ENCODE measurements at places on chromosomes 6 and 20. TPM values are rescaled to one million over a fixed set of nuclear protein-coding genes. Genes with fewer than 3 reads are reported as not detected.

DNA sequence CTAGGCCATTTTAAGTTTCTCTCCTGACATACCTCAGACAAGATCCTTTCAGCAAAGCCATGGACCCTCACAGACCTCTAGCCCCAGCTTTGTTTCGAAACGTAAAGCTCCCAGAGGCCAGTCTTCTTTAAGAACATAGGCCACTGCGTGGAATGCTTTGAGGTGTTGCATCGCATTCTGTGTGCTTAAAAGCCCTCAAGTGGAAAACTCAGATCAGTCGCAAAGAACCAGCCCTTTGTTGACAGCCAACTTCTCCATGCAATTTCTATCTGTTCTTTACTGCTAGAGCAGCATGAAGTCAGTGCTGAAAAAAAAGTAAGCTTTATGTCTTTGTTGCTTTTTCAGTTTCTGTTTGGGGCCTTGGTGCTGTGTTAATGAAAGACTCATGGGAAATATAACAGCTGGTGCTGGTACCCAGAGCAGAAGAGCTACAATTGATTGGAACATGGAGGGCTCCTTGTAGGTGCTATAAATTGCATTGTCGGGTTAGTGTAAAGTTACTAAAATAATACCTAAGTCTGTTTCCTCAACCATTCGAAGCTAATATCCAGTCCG lies 142.6 kb downstream of the MAP3K7 start:
- peaks cover 27% of the 10 kb centered on the region for H3K4me1 ChIP-seq
- H3K27me3 ChIP-seq, result no peaks in the 10 kb centered on the region
- DNase-seq, result no peak
- no peak overlapping the region for H3K27ac ChIP-seq
- no peak overlapping the region for H3K4me3 ChIP-seq
- peaks cover 11% of the 10 kb centered on the region for H3K36me3 ChIP-seq

DNA sequence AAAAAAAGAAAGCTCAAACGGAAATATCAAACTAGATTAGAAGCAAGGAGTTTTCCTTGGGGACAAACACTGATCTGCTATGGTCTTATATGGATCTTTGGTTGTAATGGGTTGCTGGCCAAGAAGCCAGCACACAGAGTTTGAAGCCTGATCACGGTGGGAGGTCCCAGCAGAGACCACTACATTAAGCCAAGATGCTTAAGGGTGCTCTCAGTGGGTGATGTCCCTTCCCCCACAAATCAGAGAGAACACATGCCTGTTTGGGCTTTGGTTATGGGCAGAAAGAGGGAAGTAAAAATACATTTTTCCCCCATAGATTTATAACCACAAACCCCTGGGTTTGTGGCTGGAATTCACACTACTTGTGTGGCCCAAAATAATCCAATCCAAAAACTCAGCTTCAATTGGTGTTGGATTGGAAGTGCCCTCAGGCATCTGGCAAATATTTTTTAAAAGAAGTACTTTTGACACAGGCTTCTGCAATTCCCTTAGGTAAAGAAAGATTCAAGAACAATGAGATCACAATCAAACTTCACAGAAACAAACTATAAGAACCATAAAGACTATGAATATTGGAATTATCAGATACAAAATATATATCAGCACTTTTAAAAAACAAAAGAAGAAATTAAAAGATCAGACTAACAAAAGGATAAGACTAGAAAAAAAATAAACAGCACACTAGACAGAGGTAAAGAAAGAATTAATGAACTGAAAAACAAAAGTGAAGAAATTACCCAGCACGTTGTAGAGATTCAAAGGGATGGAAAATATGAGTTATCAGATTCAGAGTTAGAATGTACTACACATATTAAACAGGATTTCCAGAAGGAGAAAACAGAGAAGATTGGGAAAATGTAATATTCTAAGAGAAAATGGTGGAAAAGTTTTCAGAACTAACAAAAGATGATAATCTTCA lies 44.7 kb downstream of the ESF1 start:
- H3K4me3 ChIP-seq, result no peak overlapping the region
- H3K27me3 ChIP-seq, result no peaks in the 10 kb centered on the region
- H3K36me3 ChIP-seq, result peaks cover 59% of the 10 kb centered on the region
- H3K27ac ChIP-seq, result no peak overlapping the region
- no peak for DNase-seq

MEP1A gene
- not detected for total RNA-seq

GRCh38 chr20:33789109-33789857 lies 21.9 kb upstream of the CHMP4B start:
- H3K27me3 ChIP-seq, result no peaks in the 10 kb centered on the region
- H3K27ac ChIP-seq, result no peak overlapping the region
- no peak overlapping the region for H3K4me3 ChIP-seq
- peaks cover 42% of the 10 kb centered on the region for H3K4me1 ChIP-seq
- peaks cover 1% of the 10 kb centered on the region for H3K36me3 ChIP-seq

DNA sequence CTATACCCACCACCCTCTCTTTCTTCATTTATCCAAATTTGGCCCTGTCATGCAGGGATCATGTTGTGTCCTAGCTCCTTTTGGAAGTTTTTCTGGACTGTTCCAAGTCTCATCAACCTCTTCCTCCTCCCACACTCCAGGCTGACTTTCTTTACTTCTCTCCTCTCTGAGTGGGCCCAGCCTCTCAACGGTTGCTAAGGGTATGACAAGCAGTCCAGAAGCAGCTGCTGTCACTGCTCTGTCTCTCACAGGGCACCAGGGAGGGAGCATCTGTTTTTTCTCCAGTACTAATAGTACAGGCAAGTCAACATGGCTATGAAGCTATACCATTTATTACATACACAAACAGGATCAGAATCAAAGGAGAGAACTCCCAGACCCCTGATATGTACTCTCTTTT lies 8.2 kb downstream of the NT5DC1 start:
- no peak for DNase-seq
- peaks cover 17% of the 10 kb centered on the region for H3K4me1 ChIP-seq
- H3K4me3 ChIP-seq, result no peak overlapping the region
- H3K36me3 ChIP-seq, result peaks cover 18% of the 10 kb centered on the region
- H3K27ac ChIP-seq, result no peak overlapping the region
- no peaks in the 10 kb centered on the region for H3K27me3 ChIP-seq

GRCh38 chr6:21856456-21856825 lies 262.9 kb downstream of the SOX4 start:
- H3K27ac ChIP-seq, result no peak overlapping the region
- no peak overlapping the region for H3K4me3 ChIP-seq
- H3K36me3 ChIP-seq, result no peaks in the 10 kb centered on the region
- no peaks in the 10 kb centered on the region for H3K4me1 ChIP-seq

GRCh38 chr6:66481216-66481615 lies 774.2 kb upstream of the EYS start:
- no peak for DNase-seq
- H3K4me3 ChIP-seq, result no peak overlapping the region
- no peak overlapping the region for H3K27ac ChIP-seq
- H3K4me1 ChIP-seq, result no peaks in the 10 kb centered on the region

- H3K36me3 ChIP-seq, result no peaks in the 10 kb centered on the region
- no peak overlapping the region for H3K4me3 ChIP-seq
- no peak overlapping the region for H3K27ac ChIP-seq
- H3K4me1 ChIP-seq, result no peaks in the 10 kb centered on the region
These were observed 329.0 kb downstream of the GJA1 start for GRCh38 chr6:121764493-121764892.

CFAP61 gene
- total RNA-seq, result not detected

DNA sequence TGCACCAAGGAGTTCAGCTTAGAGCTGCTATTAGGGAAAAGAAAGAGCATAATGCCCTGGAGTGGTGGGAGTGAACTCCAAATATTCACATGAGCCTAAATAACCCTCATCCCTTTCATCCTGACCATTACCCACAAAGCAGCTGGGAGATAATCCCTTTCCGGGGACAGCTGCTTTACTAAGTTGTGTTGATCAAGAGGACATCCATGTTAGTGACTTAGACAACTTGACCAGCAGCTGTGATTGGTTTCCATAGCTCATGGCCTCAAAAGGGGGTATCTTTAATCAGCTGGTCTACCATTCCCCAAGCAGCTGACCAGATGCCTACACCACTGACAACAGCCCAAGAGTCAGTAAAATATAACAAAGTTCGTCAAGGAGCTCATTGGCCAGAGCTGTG lies 75.8 kb upstream of the LY86 start:
- no peak for DNase-seq
- H3K4me3 ChIP-seq, result no peak overlapping the region
- peaks cover 18% of the 10 kb centered on the region for H3K4me1 ChIP-seq
- no peak overlapping the region for H3K27ac ChIP-seq
- H3K36me3 ChIP-seq, result no peaks in the 10 kb centered on the region
- peaks cover 90% of the 10 kb centered on the region for H3K27me3 ChIP-seq

FOXA2 gene
- total RNA-seq, result not detected

DNA sequence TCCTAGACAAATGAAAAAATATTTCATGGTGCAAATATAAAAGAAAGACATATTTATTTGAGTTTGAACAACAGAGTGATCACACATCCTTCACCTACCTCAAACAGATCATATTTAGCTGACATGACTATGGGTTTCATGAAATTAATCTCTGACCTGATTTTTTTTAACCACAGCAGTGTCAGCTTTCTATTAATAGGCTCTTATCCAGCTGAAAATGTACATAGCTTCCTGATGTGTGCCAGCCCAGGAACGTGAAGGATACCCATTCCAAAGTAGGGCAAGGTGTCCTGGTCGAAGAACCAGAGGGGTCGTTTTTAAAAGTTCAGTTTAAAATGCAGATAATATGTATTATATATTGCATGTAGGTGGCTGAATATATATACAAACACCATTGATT lies 19.8 kb downstream of the TRDN start:
- no peaks in the 10 kb centered on the region for H3K36me3 ChIP-seq
- no peak for DNase-seq
- H3K27me3 ChIP-seq, result no peaks in the 10 kb centered on the region
- no peaks in the 10 kb centered on the region for H3K4me1 ChIP-seq

- no peaks in the 10 kb centered on the region for H3K27me3 ChIP-seq
- DNase-seq, result no peak
- no peaks in the 10 kb centered on the region for H3K36me3 ChIP-seq
- H3K4me3 ChIP-seq, result no peak overlapping the region
- H3K27ac ChIP-seq, result no peak overlapping the region
- peaks cover 6% of the 10 kb centered on the region for H3K4me1 ChIP-seq
These were observed 700.7 kb downstream of the PRKN start for GRCh38 chr6:162026843-162027242.

- H3K4me1 ChIP-seq, result no peaks in the 10 kb centered on the region
- DNase-seq, result no peak
- peaks cover 59% of the 10 kb centered on the region for H3K27me3 ChIP-seq
- peaks cover 3% of the 10 kb centered on the region for H3K36me3 ChIP-seq
These were observed 329 bp upstream of the GPR6 start for GRCh38 chr6:109977791-109978173.

DEFB132 gene
- total RNA-seq, result not detected

TSHZ2 gene
- total RNA-seq, result 1.9 TPM

DNA sequence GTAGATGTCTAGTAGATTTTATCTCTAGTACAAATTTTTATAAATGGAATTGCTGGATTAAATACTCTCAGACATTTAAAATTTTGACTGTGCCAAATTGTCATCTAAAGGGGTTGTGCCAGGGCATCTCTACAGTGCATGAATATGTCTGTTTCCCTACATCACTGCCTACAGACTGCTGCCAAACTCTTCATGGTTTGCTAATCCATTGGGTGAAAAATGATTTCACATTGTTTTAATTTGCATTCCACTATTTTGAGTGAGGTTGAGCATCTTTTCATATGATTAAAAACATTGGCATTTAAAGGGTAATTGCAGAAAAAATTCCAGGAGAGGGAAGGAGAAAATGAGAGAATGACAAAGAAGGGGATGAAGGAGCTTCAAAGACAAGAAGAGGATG lies 267.7 kb upstream of the RNF24 start:
- H3K4me3 ChIP-seq, result no peak overlapping the region
- no peak overlapping the region for H3K27ac ChIP-seq
- H3K27me3 ChIP-seq, result no peaks in the 10 kb centered on the region
- no peak for DNase-seq
- no peaks in the 10 kb centered on the region for H3K4me1 ChIP-seq
- no peaks in the 10 kb centered on the region for H3K36me3 ChIP-seq

All from activated CD8-positive, alpha-beta memory T cell treated with anti-CD3 and anti-CD28 coated beads, Interleukin-2, amount 10 ng/mL, durations not matched to agents 7 days and 5 days (primary cell).